Cortex of kidney (tissue), 1 donor: ENCODE measurements at places on chromosomes 5 and 9.

DNA sequence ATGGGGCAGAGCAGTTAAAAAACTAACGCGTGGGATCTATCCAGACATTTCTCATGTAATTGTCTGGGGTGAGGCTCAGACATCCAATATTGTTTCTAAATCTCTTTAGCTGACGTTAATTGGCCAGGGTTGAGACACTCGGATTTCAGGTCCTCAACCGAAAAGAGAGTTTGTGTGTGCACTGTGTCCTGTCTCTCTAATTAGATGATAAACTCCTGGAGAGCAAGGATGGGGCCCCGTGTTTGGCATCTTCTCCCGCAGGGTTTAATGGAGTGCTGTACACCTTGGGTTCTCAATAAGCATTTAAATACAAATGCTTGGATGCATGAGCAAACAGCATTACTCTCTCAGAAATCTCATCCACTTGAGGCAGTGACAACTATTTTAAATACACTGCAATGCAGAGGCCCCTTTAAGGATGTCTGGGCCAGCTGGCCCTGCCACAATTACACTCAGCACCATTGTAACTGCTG lies 139.6 kb downstream of the MTX3 start:
- DNase-seq, result no peak

DNA sequence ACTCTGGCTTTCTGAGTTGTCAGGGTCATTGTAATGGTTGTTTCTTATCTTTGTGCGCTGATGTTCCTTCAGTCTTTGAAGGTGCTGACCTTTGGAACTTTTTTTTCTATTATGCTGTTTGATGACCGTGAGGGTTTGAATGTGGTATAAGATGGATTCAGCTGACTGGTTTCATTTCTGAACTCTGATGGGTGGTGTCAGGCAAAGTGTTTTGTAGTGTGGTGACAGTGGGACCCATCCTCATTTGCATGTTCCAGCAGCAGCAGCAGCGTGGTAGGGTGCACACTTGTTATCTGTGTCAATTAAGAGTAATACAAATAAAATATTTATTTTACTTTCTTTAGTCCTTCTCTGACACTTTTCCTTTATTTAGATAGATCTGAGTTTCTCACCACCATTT lies 227.7 kb upstream of the PRR16 start:
- DNase-seq, result no peak

DNA sequence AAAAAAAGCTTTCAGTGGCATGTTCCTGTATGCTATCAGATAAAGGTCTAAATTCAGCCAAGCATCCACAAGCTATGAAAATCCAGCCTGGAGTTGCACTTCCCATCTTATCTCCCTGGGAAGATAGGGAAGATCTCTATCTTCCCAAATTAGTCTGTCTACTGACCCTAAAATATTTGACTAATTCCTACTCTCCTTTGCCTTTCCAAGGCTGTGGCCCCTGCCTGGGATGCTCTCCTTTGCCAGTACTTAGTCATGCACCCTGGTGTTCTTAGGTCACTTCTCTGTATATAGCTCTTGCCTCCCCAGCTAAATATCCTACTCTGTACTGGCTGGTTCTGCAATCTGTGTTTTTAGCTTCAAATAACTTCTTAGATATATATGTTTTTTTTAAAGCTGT lies 44.0 kb upstream of the PLPP1 start:
- DNase-seq, result no peak

GRCh38 chr9:115883467-115884329 lies 269.9 kb upstream of the PAPPA start:
- no peak for DNase-seq

- no peak for DNase-seq
These were observed 120.4 kb upstream of the CDH9 start for GRCh38 chr5:27158775-27159174.

GRCh38 chr5:93574491-93575305 lies 6.3 kb downstream of the NR2F1-AS1 start:
- DNase-seq, result no peak

GRCh38 chr9:136494012-136494411 lies 11.2 kb upstream of the SEC16A start:
- no peak for DNase-seq

GRCh38 chr5:149128023-149128875 lies 13.0 kb upstream of the ABLIM3 start:
- no peak for DNase-seq

DNA sequence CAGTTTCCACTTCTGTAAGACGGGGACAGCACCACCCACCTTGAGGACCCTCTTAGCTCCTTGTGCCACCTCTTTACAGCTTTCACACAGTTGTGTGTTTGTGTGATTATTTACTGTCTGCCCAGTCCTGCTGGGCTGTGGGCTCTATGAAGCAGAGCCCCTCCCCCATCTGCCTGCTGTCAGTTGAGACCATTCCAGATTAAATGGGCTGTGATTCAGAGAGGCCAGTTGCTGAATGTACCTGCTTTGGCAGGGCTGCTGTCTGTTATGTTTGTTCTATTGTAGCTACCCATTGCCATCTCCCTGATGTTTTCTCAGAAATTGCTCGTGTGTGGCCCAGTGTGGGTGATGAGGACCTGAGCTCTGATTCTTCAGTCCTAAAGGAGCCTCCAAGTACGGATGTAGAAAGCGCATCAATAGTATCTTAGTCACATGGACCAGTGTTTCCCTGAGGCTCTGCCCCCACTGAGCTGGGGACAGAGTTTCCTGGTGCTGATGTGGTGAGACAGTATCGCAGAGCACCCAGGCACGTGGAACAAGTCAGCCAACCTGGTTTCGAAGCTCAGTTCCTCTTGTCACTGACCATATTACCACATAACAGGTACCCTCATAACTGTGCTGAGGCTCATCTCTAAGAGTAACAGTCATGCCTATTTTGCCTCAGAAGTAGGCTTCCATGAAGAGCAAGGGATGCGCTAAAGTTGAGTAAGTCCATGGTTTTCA lies 3.7 kb downstream of the ANGPTL2 start:
- no peak for DNase-seq

DNA sequence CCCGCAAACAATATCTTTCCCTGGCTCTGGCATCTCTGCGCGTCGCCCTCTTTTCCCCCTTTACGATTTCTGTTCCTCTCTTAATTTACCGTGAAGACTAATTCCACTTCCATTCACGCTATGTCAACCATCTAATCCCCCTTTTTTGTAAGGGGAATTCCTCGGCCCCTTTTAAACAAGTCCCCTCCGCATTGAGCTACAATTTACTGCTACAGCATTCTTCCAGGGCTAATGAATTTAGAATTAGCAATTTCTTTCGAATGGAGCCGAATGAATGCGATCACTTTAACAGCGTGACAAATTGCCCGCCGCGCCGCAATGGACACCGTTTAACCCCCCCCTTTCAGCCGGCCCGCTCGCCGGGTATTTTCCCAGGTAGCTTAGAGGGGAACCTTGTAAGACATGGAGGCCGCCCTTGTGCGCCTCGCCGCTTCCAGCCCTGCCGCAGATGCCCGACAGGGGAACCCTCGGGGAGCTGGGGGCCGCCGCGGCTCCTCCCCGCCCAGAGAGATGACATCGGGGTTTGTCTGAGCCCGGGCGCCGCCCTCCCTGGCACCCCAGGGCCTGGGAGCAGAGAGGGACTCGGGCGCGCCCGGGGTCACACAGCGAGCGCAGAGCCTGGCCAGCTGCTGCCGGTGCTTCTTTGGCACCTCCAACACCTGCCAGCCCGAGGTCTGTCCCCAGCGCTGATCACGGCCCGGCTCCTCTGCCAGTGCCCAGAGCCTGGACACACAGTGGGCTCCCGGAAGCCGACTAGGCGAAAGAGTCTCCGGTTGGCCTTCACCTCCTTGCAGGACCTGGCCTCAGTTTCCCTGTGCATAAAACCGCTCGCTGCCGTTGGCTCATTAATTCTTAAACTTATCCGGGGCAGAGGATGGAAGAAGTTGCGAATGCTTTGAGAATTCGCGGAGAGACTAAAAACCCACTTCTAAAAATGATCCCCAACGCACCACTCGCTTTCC lies 1.3 kb downstream of the PRDM12 start:
- DNase-seq, result no peak

DNA sequence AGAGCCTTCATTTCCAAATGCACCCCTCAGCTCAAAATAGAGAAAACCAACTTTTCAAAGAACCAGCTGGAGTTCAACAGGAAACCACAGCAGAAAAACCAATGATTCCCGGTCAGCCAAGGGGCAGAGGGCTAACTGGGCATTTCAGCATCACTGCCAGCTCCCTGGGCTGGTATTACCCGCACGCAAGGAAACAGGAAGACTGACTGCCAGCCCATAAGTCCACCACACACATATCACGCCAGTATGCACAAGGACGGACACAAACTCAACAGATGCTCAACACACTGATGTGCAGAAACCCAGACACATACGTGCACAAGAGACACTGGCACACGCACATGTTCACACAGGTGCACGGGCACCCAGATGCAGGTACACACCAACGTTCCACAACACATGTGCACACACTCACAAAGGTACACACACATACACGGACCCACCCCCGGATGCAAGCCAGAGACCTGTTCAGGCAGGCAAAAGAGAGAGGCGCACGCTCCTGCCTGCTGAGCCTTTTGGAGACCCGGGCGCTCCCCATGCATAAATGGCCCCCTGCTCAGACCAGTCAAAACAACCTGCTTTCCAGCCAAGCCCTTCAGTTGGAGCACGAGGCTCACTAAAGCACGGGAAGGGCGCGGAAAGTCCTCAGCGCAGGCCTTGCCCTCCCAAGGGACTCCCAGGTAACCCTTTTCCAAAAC lies 2.1 kb downstream of the ADAMTS2 start:
- no peak for DNase-seq

DNA sequence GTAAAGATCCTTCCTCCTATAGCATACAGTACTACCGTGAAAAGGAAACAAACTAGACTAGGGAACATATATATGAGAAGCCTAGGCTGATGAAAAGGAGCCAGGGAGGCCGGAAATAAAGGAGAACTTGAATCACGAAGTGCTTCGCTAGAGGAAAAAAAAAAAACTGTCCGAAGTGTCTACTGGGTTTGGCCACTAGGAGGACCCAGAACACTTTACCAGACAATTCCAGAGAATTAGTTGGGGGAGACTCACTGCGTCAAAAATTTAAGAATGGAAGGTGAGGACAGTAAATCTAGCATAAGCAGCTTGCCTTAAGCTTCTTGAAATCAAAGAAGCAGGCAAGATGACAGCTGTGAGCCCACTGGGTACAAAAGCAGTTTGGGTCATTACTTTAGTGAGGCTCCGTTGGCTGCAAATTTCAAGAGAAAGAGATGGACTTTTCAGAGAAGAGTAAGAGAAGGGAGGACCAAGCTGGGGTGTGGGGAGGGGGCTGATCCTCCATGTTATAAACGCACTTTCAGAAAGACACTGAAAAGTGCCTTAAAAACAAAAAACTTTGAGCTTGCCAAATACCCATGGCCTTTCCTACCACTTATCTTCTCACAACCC lies 47.4 kb downstream of the P4HA2 start:
- DNase-seq, result no peak

DNA sequence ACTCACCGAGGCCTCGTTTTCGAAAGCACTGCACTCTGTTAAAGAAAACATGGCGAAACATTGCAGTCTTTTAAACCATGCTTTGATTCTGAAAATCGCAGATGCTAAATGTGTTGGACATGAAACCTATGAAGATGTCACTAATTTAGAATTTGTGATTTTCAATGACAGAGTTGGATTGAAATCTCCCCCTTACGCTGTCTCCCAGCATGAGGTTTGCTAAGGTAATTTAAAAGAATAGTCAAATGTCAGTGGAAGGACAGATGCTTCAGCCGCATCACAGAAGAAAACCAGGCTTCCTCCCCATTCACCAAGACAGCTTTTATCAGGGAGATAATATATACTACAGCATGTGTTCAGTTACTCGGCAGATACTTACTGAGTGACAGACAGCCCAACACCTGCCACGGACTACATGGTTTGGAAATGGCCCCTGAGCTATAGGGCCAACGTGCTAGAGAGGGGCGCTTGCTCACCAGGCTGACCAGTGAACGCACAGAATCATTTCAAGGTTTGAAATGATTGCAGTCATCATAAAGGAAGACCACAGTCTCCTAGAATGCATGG lies 136.9 kb downstream of the ADAMTS16 start:
- no peak for DNase-seq

GRCh38 chr5:179345433-179346321 lies at the start of gene ADAMTS2:
TSS of gene ADAMTS2 (minus strand) at chr5:179345461. CDS start at chr5:179345328, 133 bp downstream.
- DNase-seq, result no peak

GRCh38 chr9:122325124-122325523 lies 45.7 kb upstream of the PTGS1 start:
- no peak for DNase-seq

DNA sequence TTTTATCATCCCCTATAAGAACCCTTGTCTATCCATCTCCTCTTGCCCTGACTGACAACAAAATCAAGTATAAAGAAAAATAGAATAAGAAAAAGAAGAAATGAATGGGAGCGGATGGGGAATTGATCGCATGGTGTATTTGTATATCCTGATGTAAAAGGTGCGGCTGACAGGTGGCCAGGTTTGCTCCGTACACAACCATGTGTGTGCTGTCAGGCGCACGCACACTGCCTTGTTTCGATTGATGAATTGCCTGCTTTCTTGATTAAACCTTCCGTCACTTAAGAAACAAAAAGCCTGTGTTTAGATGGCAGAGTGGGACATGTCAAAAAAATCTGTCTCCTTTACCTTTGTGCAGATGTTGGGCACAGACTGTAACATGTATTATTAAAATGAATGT lies 102.6 kb downstream of the MVB12B start:
- no peak for DNase-seq

DNA sequence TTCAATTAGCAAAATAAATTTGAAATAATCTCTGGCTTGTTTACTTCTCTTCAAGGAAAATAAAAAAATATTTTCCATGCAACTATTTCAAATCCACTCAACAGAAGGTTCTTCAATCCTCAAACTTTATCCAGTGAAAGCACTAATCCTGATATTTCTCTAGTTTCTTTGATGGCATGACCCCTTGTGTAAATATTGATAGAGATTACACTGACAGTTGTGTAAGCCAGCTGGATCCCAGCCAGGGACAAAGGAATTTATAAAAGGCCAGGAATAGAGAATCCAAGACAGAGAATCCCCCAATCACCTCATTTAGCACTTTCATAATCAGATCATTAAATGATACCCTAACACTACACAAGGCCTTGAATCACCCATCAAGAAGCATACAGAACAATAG lies 135.2 kb downstream of the GNA14 start:
- DNase-seq, result no peak

DNA sequence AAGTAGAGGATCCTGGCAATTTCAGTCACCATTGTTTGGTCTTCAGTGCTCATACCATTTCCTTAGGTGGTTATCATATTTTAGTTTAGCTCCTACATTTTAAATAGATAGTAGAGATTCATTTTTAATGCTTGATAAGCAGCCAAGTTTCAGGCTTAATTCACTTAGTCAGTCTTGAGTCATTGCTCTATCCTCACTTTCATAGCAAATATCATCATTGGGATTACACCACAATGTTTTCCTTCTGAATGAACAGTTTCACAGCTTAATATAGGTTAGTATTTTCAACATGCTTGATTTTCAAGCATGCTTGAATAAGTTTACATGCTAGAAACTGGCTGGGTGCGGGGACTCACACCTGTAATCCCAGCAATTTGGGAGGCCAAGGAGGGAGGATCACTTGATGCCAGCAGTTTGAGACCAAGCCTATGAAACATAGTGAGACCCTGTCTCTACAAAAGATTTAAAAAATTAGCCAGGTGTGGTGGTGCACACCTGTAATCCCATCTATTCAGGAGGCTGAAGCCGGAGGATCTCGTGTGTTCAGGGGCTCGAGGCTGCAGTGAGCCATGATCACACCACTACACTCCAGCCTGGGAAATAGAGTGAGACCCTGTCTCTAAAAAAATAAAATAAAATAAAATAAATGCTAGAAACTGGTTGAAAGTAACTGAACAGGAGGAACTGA lies 339.9 kb downstream of the ADGRV1 start:
- DNase-seq, result no peak

GRCh38 chr9:132903574-132904492 lies 25.1 kb downstream of the SPACA9 start:
- DNase-seq, result no peak

- no peak for DNase-seq
These were observed 77.4 kb upstream of the ALDH1B1 start for GRCh38 chr9:38315085-38315595.
